ENCODE measurements at places on chromosomes 11 and 22.

- DNase-seq: peak; percentile 68
These were observed 49.7 kb downstream of the CYTH4 start for GRCh38 chr22:37331856-37332536.

DNA sequence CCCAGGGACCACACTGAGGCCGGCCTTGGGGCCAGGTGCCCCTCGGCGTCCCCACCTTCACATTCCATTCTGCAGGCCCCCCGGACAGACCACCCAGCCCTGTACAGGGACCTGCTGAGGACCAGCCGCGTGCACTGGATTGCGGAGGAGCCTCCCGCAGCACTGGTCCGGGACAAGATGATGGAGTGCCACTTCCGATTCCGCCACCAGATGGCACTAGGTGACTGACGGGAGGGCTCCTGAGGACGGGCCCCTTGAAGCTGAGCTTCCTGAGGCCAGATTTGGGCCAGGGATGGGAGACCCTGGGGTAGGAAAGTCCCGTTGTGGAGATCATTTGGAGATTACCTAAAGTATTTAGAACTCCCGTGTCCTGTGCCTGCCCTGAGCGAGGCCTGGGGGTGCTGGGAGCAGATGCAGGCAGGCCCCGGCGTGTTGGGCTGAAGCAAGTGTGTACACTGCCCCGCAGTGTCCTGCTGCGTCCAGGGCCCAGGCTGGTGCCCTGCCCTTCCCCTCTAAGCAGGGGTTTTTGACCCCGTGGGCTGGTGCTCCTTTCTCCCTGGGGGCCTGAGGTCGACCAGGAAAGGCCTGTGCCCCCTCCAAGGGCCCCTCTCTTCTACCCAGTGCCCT lies 20.0 kb downstream of the TRMU start:
- peak; percentile 38 for DNase-seq

GRCh38 chr11:6433998-6434660 lies 6.7 kb downstream of the HPX start:
- no peak for DNase-seq

- DNase-seq: no peak
These were observed 32.0 kb upstream of the LRRC32 start for GRCh38 chr11:76702336-76703128.

DNA sequence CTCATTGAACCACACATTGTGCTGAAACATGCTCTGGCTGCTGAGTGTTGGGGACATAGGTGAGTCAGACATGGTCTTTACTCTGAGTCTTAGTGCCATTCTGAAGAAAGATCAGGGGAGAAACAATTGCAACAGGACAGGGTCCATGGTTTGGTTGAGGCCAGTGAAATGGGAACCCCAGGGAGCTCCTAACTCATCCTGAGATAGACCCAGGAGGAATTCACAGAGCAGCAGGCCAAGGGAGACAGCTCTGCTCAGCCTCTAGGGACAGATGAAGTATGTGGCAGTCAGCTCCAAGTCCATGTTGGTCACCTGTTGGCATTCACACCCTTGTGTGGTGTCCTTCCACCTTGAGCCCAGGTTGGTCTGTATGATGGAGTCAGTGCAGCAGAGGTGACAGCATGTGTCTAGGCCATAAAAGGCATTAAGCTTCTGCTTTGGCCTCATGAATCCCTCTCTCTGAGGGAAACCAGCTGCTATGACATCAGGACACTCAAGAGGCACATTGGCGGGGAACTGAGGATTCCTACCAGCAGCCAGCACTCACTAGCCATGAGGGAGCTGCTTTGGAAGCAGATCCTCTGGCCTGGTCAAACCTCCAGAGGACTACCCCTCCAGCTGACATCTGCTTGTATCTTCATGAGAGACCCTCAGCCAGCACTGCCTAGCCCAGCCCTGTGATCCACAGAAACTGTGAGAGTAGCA lies 50.3 kb upstream of the MYEOV start:
- no peak for DNase-seq

DNA sequence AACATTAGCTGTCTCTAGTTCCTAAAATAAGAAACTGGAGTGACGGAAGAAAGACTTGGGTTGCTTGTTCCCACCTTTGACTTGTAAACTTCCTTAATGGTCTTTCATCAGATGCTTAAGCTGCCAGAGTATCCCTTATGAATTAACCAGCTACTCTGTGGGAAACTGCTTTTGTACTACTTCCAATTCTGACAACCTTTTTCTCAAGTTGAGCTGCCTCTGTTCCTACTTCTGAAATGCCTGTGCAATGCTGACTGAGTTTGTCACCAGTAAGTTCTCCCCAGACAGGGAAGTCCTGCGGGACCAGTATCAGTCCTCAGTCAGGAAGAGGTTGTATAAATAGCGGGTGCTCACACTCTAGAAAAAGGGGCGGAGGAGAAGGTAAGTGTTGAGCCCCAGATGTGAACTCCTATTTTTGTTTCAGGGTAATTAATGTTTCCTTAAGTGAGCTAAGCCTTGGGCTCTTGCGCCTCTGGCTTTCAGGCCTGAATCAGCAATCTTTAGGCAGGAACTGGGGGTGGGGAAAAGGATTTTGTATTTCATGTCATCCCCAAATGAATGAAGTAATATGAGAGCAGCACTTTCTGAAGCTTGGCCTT lies 67.2 kb downstream of the CECR2 start:
- no peak for DNase-seq

DNA sequence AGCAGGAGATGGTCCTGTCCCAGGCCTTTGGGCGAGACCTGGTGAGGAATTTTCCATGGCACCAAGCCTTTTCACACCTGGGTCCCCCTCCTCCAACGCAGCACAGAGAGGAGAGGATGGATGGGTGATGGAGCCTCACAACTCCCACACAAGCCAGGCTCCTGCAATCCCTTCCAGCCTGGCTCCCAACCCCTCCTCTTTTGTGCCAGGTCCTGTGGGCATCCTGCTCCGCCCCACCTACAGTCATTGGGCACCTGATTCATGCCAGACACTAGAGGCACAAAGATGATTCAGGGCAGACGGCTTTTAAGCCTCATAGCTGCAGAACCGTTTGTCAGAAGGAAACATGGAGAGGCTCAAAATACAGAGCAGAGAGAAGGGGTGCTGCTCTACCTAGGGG lies 16.1 kb upstream of the MYRF start:
- no peak for DNase-seq

DNA sequence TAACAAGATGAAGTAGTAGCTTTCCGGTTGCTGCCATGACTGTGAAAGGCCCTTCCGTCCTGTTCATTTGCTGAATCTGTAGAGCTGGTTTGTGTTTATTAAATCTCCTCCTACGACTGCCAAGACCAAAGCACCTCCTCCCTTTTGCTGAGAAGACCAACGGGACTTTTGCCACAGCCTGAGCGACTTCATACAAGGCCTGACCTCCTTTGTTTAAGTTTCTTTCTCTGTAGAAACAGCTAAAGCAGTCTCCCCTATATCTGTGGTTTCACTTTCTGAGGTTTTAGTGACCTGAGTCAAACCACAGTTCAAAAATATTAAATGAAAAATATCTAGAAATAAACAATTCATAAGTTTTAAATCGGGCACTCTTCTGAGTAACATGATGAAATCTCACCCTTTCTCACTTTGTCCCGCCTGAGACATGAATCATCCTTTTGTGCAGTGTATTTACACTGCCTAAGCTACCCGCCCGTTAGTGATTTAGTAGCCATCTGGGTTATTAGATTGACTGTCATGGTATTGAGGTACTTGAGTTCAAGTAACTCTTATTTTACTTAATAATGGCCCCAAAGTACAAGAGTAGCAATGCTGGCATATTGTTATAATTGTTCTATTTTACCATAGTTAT lies 119.1 kb upstream of the LRRC4C start:
- DNase-seq: no peak

- DNase-seq: no peak
These were observed 6.9 kb downstream of the RBFOX2 start for GRCh38 chr22:36021606-36022153.

- no peak for DNase-seq
These were observed 83.1 kb downstream of the OR5AK2 start for GRCh38 chr11:57071829-57072228.

All from RCC 7860 (cell line).